ENCODE measurements at places on chromosomes 16 and 17.
A peak's percentile ranks its signal among the peaks of the same experiment; 100 is the strongest.

GRCh38 chr17:74920306-74920620 is 2.8 kb downstream of the USH1G start:
- DNase-seq, result no peak

GRCh38 chr16:51388516-51388951 is 237.5 kb upstream of the SALL1 start:
- no peak for DNase-seq

DNA sequence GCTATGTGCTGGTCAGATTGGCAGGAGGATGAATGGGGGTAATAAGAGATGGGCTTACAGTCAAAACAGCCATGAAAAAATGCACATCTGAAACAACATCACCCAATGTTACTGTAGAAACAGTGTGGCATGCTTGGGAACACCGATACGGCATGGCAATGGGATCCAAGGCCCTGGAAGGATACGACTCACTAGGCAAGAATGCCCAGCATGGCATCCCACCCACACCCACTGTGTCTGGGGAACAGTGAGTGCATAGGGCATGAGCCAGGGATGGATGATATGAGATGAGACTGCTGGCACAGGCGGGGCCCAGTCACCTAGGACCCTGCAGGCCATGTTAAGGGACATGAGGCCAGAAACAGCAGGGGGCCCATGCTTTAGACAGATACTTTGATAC is 11.5 kb downstream of the TRIM25 start:
- DNase-seq, result peak; percentile 89

DNA sequence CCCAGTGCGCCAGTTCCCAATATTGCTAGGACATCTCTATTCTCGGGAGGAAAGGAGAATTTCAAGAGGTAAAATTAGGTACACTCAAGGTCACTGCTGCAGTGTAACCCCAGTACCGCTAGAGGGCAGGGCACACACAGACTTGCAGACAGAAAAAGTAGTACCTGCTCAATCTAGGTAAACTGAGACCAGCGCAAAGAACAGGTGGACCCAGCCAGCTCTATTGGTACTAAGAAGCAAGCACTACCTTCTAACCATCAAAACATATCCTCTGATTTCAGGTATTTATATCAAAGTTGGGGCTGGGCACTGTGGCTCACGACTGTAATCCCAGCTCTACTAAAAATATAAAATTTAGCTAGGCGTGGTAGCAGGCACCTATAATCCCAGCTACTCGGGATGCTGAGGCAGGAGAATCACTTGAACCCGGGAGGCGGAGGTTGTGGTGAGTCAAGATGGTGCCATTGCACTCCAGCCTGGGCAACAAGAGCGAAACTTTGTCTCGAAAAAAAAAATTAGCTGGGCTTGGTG is 3.6 kb upstream of the WDR81 start:
- DNase-seq, result peak; percentile 49

Measured in LHCN-M2 (cell line).